BJ (cell line): ENCODE measurements at places on chromosomes 7 and 10.

DNA sequence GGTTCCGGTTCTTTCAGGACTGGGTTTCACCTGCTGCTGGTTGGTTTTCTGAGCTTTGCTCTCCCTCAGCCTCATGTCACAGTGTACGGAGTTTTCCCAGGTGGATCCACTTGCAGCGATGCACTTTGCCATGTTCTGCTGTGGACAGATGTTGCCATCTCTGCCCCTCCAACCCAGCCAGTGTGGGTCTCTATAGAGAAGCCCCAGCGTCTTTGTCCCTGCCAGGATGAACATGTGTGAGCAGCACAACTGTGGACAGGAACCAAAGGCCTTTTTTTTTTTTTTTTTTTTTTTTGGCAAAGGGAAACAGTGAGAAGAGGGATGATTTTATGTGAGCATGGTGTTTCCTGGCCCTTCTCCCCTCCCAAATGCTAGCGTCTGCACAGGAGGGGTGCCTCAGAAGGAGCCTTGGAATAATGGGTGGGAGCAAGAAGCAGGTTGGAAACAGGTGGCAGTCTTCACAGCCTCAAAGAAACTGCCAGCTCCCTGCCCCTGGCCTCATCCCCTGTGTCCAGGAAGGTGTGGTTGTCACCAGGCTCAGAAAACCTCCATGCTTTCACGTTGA lies 106.5 kb downstream of the RPS24 start:
- no peak for DNase-seq

- peak; percentile 45 for DNase-seq
Observed at GRCh38 chr10:36675458-36675880, 449.9 kb upstream of the ANKRD30A start.

- no peak for DNase-seq
Observed at GRCh38 chr10:51231754-51232153, 157.5 kb downstream of the PRKG1 start.

DNA sequence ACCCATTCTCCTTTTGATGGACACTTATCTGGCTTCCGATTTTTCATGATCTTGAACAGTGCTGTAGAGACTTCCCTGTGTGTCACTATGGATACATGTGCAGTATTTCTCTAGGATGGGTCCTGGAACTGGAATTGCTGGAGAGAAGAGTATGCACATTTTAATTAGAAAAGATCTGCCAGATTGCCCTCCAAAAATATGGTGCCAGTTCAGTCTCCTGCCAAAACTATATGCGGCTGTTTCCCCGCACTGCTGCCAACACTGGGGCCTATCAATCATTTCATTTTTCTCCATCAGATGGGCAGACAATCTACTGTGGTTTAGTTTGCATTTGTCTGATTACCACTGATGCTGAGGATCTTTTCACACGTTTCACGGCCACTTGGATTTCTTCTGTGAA lies 105.0 kb downstream of the SH2D4B start:
- DNase-seq, result no peak

GRCh38 chr10:110002801-110003523 lies 4.8 kb upstream of the ADD3 start:
- DNase-seq, result no peak

- no peak for DNase-seq
Observed at GRCh38 chr10:7015457-7015856, 395.4 kb downstream of the SFMBT2 start.

GRCh38 chr7:122217125-122217524 lies 73.1 kb upstream of the AASS start:
- DNase-seq, result no peak

- no peak for DNase-seq
Observed at GRCh38 chr10:123519861-123520260, 146.3 kb upstream of the GPR26 start.

- DNase-seq, result no peak
Observed at GRCh38 chr10:97011397-97011796, 174.4 kb downstream of the SLIT1 start.

DNA sequence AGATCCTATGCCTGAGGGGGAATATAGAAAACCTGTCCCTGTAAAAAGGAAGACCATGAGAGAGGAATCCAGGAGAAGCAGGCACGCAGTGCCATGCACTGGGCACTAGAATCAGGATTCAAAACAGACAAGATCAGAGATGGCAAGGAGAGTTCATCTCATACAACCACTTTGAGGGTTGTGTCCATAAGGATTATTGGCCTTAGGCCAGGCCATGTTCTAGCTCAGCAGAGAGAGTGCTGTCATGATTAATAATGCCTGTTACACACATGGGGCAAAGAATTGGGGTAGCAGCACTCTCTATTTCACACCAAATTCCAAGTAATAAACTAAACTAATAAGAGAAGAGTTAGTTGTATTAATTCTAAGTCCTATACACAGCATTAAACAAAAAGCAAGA lies 29.1 kb downstream of the EZH2 start:
- DNase-seq, result no peak

- DNase-seq, result no peak
Observed at GRCh38 chr10:107275806-107276205, 111.3 kb upstream of the SORCS1 start.

- DNase-seq, result no peak
Observed at GRCh38 chr7:15433151-15433550, 128.7 kb downstream of the AGMO start.

GRCh38 chr10:89466599-89467035 lies 52.2 kb downstream of the IFIT5 start:
- no peak for DNase-seq

- no peak for DNase-seq
Observed at GRCh38 chr7:20021831-20022230, 195.4 kb downstream of the MACC1 start.

- no peak for DNase-seq
Observed at GRCh38 chr7:37901236-37901827, 15.3 kb downstream of the SFRP4 start.

GRCh38 chr7:19772841-19773760 lies at the start of gene TMEM196:
Gene TMEM196, minus strand, starts transcription at chr7:19773617. Its CDS starts 921 bp downstream, at chr7:19772696.
- DNase-seq, result no peak

GRCh38 chr10:76051007-76051936 lies 619.8 kb downstream of the LRMDA start:
- DNase-seq, result no peak

- no peak for DNase-seq
Observed at GRCh38 chr7:26451997-26452396, 160.3 kb downstream of the SNX10 start.
